ENCODE measurements at places on chromosomes 3 and 15.

DNA sequence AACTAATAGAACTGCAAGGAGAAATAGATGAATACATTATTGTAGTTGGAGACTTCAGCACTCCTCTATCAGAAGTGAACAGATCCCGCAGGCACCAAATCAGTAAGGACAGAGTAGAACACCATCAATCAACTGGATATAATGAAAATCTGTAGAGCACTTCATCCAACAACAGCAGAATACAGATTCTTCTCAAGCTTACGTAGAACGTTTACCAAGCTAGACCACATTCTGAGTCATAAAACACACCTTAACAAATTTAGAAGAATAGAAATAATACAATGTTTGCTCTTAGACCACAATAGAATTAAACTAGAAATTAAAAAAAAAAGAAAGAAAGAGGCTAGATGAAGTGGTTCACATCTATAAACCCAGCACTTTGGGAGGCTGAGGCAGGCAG lies 70.7 kb upstream of the NEDD4 start:
- no peak for DNase-seq

GRCh38 chr15:31136016-31136415 lies 34.5 kb upstream of the TRPM1 start:
- DNase-seq, result no peak

DNA sequence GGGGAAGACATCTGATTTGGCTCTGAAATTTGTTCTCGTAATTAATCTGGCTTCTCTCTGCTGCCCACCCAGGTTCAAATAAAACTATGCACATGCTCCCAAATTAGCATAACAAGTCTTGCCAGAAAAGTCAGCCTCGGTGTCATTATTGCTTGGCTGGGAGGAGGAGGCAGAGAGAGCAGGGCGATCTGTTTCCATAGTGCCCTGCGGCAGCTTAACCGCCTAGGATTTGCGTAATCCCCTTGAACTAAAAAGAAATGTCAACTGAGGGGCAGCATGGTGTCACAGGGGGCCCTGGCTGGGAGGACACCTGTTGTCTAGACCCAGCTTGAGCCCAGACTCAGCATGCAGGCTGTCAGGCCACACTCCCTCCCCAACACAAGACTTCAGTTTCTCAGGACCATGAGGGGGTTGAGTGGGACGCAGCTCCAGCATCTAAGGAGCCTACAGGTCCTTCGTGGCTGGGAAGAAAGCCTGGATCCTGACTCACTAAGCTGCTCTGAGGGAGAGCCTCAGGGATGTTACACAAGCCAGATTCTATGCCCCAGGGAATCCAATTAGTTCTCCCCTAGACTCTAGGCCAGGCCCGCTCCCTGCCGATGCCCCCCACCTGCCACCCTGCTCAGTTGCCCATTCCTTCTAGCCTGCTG lies 17.3 kb downstream of the MRPS11 start:
- no peak for DNase-seq

DNA sequence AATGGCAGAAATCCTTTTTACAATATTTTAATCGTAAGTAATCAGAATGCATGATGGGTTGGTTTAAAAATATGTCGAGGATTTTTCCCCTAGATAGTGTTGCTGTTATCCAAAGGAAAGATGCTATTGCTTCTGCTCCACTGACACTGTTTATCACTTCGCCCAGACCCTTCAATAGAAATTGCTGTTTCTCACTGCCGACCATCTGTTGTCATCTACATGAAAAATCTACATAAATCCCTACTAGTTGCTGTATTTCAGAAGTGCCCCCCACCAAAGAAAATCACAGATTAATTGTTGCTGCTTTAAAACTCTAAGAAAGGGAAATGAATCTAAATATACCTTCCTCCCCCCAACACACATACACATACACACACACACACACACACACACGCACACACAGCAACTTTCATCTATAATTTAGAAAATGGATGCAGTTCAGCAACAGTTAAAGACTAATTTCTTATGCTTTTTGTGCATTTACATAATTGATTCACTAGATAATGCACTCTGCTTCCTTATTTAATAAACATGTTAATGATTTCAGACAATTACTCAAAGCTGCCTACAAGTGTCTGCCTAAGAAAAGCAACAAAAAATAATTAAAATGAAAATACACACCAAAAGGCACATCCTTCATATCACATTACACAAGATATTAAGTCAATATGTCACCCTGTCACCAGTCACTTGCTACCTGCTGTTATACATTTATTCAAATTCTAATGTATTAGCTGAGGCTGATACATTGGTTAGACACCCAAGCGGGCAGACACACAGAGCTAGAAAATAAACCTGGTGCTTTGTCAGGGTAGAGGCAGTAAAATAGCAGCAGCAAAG lies 82.8 kb downstream of the RORA start:
- DNase-seq, result no peak

GRCh38 chr3:108243243-108243642 lies 21.0 kb upstream of the IFT57 start:
- no peak for DNase-seq

- DNase-seq, result no peak
These were observed 11.3 kb downstream of the TMEM266 start for GRCh38 chr15:76070921-76071635.

GRCh38 chr3:156543043-156543555 lies 11.8 kb downstream of the SSR3 start:
- DNase-seq, result no peak

DNA sequence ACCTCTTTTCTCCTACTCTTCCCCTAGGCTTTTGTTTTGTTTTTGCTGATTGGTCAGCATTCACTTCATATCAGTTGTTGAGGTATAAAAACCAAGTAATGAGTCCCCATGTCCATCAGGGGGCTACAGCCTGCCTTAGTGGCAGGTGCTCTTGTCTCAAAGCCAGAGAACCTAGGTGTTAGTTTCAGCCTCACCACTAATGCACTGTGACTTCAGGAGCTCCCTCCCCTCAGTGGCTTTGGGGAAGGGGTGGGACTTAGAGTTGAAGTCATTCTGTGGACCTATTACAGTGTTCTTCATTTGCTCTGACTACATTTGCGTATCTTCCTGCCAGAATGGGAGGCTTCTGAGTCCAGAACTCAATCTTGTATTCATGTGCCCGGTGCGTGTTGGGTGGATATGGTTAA lies 41.6 kb downstream of the NR2C2 start:
- DNase-seq, result no peak

DNA sequence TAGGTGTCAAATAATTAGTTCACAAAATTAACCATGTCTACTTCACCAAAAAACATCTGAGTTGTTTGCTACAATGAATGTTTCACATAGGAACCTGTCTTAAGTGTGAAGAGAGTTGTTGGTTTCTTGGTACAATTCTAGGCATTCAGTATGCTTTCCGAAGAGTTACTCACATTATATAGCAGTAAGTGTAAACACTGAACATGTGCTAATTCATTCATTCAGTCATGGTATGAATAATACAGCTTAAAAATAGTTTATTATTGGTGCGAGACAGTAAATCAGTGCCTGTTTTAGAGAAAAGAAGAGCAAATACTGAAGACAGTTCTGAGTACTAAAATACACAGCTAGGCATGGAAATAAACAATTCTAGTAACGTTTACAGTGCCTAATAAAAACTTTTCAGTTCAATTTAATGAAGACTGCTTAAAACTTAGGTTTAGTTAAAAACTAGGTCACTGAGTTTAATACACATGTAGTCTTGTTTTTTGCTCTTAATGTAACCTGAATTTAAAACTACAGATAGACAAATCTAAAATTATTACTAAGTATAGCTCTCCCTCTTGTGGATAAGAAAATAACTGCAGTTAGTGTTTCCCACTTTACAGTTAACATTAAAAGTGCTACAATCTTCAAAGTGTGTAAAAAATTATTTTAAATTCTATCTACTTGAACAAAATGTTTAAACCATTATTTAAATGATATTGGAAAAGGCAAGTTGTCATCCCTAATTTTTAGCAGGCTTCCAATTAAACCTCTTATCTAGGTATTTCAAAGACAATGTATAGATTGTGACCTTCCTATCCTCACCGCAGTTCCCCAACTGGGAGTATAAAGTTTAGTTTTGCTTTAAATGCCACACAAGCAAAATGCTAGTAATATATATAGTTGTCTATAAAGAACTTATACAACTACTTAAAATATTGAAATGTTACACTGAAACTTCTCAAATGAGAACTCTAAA lies 20.1 kb upstream of the ZCWPW2 start:
- DNase-seq, result no peak

DNA sequence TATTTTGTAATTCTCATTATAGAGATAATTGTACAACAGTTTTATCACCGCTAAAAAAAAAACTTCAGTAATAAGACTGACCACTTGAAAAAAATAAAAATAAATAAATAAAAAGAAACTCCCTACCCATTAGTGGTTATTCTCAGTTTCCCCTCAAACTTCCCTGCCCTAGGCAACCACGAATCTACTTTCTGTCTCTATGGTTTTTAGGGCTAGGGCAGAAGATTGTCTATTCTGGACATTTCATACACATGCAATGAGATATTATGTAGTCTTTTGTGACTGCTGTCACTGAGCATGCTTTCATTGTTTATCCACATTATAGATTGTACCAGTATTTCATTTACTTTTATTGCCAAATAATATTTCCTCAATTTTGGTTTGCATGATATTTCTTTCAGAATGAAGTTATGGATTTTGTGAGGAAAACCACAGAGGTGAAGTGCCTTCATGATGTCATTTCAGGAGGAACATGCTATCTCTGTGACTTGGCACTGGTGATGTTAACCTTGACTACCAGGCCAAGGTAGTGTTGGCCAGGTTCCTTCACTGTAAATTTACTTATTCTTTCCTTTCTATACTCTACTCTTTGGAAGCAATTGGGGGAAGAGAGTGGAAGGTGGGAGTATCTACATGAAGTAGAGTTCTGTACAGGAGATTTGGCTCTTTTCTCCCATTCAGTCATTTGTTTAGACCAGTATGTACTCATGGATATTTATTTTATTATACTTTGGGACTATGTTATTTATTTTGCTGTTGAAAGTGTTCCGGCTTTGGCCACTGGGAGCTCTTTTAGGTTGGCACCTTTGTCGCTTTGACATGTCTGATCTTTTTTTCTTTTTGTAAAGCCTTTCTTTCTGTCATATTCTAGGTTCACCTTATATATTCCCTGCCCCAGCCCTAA lies 86.3 kb downstream of the GMPS start:
- DNase-seq, result no peak

Data from NCI-H187 (cell line).